ENCODE measurements at places on chromosomes 16 and 17.

DNA sequence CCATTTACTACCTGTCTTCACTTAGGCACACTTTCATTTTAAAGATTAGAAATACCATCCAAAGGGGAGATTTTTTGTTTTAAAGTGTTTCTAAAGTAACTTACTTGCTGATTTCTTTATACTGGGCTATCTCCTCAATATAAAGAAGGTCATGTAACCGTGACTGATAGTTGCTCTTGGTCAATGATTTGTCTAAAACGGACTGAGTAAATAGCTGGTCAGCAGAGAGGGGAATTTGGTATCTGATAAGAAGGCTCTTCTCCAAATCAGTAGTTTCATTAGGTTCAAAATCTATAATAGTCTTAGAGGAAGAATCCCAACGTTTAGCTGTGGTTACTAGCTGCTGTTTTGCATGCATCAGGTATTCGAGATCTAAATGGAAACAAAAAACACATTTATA, 66.4 kb downstream of the HELZ start:
- DNase-seq: no peak

DNA sequence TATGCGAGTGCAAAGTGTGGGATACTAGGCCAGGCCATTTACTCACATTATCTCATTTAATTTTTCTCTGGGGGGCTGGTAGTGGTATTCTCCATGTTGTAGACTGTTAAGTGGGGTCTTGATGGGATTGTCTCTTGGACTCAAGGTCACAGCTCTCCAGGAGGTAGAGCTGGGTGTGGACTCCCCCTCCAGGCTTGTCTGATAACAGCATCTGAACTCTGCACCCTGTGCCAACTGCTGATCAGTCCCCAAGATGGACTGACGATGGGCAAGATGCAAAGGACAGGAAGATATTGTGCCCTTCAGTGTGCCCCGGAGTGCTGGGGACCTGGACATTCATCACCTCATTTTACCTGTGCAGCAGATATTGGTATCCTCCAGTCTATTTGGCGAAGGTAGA, 147.8 kb downstream of the MSI2 start:
- DNase-seq: no peak

DNA sequence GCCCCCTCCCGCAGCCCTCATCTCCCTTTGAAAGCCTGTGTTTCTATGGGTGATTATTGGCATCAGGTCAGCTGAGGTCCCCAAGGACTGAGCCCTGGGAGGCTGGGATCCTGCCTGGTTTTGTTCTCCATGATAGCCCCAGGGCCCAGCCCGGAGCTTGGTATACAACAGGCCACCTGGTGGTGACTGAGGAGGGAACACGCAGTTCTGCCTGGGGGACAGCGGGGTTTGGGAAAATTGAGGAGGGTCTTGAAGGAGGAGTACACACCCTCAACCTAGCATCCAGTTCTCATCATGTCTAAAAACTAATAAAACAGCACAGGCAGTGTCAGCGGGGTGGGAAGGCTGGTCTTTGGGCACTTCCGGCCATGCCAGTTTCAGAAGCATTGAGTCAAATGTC, 335.1 kb downstream of the CPPED1 start:
- no peak for DNase-seq

DNA sequence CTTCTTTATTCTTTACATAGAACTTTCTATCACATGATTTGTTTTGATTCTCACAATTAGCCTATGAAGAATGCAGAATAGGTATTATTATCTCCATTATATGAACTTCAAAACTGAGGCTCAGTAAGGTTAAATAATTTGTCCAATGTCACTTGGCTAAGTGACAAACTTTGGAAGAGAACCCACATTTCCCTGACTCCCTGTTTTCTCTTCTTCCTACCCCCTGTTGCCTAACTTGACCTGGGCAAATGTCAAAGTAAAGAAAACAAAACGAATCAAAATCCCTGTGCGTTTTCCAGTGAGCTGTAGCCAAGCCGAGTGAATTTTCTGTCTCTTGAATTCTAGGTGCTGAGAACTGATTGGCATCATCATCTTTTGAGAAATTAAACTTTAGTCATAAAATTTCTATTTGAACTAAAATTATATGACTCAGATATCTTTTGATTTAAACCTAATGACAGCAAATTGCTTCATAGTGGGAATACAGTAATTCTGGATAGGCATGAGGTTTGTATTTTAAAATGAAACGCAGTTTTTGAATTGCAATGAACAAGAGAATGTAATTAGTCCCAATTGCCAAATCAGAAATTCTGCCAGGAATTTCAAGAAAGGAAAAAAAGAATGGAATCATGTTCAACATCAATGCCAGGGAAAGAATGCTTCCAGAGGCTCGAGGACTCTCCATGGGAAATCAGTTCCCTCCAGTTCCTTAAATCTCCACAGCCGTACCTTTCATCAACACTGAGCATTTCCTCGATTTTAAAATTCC, 4.6 kb upstream of the NACA2 start:
- no peak for DNase-seq

DNA sequence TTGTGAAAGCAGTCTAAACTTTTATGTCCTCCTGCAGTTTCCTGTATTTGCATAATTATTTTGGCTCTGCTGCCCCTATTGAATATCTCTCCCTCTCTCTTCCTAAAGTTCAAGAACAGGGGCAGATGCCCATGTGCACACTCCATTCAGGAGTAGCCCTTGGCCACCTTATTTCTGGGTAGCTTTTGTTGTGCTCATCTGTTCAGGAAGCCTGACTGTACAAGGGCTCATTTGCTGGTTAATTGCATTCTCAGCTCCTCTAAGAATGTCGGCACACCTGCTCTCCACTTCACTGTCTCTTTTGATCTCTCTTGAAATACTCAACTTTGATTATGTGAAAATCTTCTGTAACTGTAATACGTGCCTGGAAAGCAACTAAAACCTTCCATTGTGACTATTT, 1378.8 kb upstream of the CDH8 start:
- no peak for DNase-seq

GRCh38 chr17:933312-934073, 46.1 kb downstream of the NXN start:
- no peak for DNase-seq

DNA sequence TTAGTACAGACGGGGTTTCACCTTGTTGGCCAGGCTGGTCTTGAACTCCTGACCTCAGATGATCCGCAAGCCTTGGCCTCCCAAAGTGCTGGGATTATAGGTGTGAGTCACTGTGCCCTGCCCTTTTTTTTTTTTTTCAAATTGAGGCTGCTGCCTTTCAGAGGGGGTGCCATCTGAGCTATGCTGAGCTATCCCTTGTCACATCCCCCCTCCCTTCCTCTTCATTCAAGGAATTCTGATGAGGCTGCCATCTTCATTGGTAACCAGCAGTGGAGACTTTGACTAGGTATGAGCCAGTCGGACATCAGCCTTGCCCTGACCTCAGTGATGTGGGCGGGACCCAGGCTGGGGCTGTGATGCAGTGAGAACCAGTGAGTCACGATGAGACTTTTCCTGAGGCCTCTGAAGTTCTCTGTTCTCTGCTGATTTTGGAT, 24.4 kb upstream of the GPT2 start:
- DNase-seq: no peak

GRCh38 chr17:164303-165235, 16.9 kb downstream of the DOC2B start:
- peak; percentile 17 for DNase-seq

GRCh38 chr16:49023050-49023449, 258.6 kb downstream of the CBLN1 start:
- DNase-seq: no peak

DNA sequence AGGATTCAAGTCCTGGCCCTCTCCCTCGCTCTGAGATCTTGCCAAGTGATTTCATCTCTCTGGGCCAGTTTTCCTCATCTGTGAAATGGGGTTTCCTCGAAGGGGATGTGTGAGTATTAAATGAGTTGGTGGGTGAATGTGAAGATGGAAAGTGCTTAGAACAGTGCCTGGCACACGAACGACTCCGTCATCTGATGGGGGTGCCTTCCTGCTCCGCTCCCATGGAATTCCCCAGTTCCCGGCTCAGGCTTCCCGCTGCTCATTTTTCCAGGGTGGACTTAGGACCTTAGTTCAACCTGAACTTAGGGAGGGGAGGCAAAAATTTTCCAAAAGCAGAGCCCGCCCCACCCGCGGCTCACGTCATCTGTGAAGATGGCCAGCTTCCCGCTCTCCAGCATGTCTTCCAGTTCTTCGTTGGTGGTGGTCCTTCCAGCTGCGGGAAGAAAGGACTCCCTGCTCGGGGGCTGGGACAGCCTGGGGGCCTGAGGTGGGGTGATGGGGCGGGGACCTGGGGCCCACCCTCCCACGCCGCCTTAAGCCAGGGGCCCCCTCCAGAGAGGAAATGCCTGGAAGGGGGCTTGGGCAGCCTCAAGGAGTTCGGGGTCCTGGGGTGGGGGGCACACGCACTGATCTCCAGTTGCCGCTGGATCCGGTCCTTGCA, 11.4 kb downstream of the HSD3B7 start:
- no peak for DNase-seq

DNA sequence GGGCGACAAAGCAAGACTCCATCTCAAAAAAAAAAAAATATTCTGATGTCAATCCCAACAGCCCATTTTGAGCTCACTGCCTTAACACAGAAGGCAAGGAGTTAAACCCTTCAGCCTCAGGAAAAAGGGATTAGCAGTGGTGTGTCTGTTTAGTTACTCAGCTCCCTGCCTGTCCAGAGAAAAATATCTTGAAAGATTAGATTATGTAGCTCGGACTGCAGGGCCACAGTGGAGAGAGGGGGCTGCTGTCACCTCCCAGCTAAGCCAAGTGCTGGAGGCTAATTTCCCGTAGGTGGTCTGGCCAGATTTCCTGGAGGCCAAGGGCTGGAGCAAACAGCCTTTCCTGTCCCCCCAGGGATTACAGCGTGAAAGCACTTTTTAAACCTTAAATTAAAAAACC, 50.3 kb downstream of the C16orf95 start:
- no peak for DNase-seq

- no peak for DNase-seq
Observed at GRCh38 chr16:84029297-84030047, 13.1 kb downstream of the SLC38A8 start.

DNA sequence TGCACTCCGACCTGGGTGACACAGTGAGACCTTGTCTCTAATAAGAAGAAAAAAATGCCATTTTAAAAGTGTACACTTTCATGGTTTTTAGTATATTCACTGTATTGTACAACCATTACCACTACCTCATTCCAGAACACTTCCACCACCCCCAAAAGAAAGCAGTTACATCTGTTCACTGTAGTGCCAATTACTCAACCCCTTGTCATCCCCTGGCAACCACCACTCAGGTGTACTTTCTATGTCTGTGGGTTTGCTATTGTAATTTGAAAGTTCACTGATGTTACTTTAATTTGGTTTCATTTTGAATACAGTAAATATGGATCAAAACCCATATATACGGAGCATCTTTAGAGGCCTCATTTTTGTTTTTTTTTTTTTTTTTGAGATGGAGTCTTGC, 6.1 kb downstream of the ZG16 start:
- DNase-seq: peak; percentile 48

DNA sequence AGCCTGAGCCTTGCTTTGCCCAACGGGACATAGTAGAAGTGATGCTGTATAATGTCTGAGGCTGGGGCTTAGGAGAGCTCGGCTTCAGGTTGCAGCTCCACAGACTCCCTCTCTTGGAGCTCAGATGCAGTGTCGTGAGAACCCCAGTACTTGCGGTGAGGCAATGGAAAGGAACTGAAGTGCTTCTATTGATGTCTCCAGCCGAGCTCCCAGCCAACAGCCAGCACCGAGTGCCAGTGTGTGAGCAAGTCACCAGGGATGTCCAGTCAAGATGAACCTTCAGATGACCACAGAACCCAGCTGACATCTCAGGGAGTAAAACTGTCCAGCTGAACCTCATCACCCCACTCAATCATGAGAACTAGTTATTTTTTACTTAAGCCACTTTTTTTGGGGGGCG, 268.1 kb downstream of the IRF8 start:
- no peak for DNase-seq

GRCh38 chr17:74202938-74203337, 540 bp upstream of the RPL38 start:
- DNase-seq: no peak

DNA sequence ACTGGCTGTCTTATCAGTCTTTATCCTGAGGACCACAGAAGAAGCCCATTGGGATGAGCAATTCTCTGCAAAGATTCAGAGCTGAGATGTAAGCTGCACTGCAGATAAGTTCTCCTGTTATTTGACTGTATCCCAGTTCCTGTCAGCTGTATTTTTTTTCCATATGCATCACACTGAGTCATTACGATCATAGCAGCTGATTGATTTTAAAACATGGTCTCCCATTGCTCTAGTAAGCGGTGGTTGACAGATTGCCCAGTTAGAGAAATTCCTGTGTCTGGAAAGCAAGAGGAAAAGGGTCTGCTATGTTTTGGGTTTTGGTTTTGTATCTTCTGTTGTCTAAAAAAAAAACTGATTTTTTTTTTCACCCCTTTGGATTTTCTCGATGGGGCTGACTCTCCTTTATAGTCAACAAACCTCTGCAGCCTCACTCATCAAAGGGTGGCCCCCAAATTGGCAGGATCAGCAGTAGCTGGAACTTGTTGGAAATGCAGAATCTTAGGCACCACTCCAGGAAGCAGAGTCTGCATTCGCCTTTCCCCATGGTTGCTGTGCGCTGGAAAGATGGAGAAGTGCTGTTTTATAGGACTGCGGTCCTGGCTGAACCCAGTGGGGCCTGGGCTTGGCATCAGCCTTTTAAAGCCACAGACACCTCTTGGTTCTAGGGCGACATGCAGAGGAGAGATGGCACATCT, 220.1 kb upstream of the MPHOSPH6 start:
- no peak for DNase-seq

- DNase-seq: peak; percentile 70
Observed at GRCh38 chr16:3131755-3132377, 3.0 kb upstream of the ZNF213 start.

- DNase-seq: no peak
Observed at GRCh38 chr16:55116165-55116920, 185.7 kb downstream of the IRX5 start.

- DNase-seq: no peak
Observed at GRCh38 chr16:87407511-87408112, 15.5 kb downstream of the MAP1LC3B start.

GRCh38 chr17:72406498-72406897, 285.7 kb downstream of the SOX9 start:
- DNase-seq: no peak

GRCh38 chr16:19923396-19923795, 38.7 kb upstream of the GPRC5B start:
- no peak for DNase-seq

DNA sequence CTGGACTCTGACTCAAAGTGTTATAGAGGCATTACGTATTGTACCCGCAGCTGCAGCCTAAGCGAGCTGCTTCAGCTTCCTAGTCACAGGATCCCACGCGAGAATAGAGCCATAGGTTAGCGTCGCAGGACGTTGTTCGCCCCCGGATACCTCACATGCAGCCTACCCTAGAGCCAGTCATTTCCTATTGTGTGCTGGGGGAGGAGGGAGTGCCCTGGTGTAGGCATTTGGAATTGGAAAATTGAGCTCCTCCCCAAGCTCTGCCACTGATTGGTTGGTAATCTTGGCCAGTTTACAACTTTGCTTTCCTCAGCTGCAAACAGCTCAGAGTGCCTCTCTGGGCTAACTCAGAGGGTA, 530 bp downstream of the NAA60 start:
- DNase-seq: peak; percentile 43

GRCh38 chr17:68036304-68037147, 991 bp downstream of the KPNA2 start:
- no peak for DNase-seq

GRCh38 chr16:75289189-75289588, 37.8 kb upstream of the BCAR1 start:
- DNase-seq: no peak

GRCh38 chr17:83081684-83082201, 2.3 kb downstream of the METRNL start:
- DNase-seq: no peak

Data from activated CD4-positive, alpha-beta T cell treated with anti-CD3 and anti-CD28 coated beads, Interleukin-2, amount 10 ng/mL, durations not matched to agents 7 days and 5 days (primary cell).